ENCODE measurements at places on chromosomes 12 and 14.

DNA sequence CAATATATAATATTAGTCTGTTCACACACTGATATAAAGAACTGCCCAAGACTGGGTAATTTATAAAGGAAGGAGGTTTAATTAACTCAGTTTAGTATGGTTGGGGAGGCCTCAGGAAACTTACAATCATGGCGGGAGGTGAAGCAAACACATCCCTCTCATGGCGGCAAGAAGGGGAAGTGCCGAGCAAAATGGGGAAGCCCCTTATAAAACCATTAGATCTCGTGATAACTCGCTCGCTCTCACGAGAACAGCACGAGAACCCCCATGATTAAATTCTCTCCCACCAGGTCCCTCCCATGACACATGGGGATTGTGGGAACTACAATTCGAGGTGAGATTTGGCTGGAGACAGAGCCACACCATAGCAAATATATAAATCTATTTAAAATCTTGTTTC, 269.8 kb downstream of the ATP23 start:
- no peak for DNase-seq

DNA sequence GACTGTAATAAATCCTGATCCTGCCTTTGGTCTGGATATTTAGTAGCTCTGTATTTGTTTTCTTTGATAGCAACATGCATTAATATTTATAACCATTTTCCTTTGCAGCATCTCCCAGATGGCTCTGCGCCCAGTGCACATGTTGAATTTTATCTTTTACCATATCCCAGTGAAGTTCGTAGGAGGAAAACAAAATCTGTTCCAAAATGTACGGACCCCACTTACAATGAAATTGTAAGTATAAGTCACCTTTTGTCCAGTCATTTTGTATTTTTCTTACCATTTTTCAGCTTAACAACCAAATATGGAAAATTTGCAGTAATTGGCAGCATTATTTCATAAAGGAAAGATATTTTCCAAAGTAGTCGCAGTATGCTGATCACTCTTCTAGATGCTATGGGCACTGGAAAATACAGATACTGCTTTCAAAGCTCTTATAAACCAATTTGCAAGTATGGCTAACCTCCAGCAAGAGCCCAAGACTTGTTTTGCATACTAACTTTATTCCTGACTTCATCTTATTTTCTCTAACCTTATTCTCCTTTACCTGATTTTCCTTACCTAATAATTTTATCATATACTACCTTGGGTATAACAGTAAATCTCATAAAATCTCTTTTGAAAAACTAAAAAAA, 97.4 kb downstream of the PLCZ1 start:
- DNase-seq = no peak

- no peak for DNase-seq
Observed at GRCh38 chr12:120835304-120835612, 68.9 kb downstream of the SPPL3 start.

DNA sequence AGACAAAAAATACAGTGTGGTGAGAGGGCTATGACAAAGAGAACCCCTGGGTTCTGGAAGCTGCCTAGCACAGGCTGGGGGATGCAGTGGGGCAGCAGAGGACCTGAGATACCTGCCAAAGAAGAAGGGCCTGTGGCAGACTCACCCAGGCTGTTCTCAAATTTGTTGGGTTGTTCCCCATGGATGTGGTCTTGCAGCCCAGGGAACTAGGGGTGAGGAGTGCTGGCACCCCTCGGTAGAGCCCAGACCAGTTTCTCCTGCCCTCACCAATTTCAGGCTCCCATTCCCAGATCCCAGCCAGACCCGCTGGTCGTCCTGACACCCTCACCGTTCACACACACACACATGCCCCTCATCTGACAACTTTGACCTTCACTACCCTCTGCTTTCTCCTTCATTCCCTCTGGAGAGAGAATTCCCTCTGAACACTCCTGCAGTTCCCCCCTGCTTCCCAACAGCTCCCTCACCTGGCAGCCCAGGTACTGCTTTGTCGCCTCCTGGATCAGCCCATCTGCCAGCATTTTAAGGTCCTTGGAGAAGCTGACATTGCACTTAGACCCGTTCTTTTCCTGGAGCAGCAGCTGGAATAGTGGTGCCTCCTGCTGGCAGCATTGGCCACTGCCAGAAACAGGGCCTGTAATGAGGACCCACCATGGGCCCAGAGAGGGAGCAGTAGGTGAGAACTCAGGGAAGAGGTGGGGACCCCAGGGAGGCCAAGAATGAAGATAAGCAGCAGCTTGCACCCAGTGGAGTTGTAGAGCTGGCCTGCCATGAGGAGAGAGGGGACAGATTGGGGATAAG, 5.9 kb upstream of the GDF11 start:
- DNase-seq = no peak

DNA sequence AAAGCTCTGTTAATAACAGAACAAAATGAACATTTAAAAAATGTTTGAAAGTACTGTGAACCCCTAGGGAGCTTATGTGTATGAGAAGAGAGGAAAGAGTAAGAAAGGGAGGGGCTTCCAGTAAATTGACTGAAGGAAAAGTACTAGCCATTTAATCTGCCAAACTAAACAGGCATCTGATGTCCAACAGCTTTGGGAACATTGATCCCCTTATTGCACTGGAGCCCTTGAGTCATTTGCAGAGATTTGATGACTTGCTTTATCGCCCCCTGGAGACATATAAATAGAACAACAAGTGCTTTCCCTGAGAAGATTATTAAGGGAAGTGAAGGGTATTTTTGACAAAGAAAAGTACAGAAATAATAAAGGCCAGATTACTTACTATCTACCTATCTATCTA, 319.3 kb upstream of the NOVA1 start:
- no peak for DNase-seq

- DNase-seq = no peak
Observed at GRCh38 chr12:69239922-69240630, 707 bp downstream of the CPSF6 start.

GRCh38 chr14:40099316-40099715, 667.1 kb upstream of the FBXO33 start:
- no peak for DNase-seq

DNA sequence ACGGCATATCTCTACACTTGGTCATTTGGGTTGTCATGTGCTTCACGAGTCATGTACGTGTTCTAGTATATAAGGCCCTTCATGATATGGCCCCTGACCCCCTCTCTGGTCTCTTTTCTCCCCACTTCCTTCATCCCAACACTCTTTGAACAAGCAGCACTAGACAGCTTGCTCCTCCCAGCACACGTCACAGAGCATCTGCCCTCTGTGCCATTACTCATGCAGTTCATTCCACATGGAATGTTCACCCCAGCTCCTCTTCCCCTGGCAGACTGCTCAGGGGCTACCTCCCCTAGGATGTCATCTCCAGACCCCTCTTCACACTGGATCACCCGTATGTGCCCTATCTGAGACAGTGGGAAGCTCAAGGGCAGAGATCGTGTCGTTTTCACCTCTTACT, 14.1 kb upstream of the LRP1-AS start:
- no peak for DNase-seq

- no peak for DNase-seq
Observed at GRCh38 chr12:15987696-15988095, 76.6 kb downstream of the DERA start.

All from esophagus squamous epithelium (tissue), 5 donors.